ENCODE measurements at places on chromosomes 11 and 22.

- DNase-seq: no peak
Observed at GRCh38 chr11:125777309-125777708, 1.3 kb downstream of the PATE2 start.

DNA sequence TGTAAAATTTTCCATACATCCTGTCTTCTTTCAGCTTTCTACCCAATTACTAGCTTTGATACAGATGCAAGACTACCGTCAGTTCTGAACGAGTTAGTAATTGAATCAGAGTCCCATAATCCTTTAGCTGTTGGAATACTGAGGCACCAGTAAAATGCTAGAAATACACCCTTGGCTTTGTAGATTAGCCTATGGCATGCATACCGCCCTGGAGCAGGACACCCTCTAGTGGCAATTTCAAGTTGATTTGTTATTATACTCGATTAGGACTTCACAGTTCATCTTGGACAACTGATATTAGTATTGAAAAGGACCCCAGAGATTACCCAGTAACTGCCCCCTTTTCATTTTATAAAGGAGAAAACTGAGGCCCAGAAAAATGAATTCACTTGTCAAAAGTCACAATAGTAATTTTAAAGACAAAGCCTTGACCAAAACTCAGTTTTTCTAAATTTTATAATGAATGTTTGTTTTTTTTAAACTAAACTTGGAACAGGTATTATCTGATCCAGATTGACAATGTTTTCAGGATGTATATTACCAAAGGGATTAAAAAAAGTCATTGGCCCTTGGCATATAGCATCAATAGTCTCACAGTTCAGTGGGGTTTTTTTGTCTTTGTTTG lies 72.6 kb downstream of the HIPK3 start:
- DNase-seq: peak; percentile 34

- no peak for DNase-seq
Observed at GRCh38 chr22:38946771-38947170, 10.6 kb upstream of the APOBEC3A start.

- no peak for DNase-seq
Observed at GRCh38 chr11:34890812-34891211, 25.4 kb downstream of the APIP start.

- no peak for DNase-seq
Observed at GRCh38 chr11:2089536-2090165, 49.5 kb downstream of the IGF2 start.

DNA sequence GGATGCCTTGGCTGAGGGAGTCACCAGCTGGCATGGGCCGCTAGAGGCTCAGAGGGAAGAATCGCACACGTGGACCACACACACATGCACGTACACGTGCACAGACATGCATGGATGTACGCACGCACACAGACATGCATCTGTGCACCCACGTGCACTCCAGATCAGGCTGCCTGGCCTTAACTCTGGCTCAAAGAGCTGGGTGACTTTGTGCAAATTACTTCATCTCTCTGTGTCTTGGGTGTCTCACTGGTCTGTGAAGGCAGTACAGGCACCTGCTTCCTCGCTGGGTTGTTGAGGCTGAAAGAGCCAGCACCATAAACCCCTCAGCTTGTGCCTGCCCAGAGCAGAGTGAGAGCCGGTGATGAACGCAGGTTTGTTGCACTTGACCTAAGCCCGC lies 28.7 kb downstream of the TMPRSS6 start:
- no peak for DNase-seq

GRCh38 chr11:70871881-70872280 lies 380.5 kb downstream of the SHANK2 start:
- DNase-seq: no peak

Measured in stimulated activated CD4-positive, alpha-beta T cell treated with anti-CD3 and anti-CD28 coated beads, Interleukin-4, amount 100 ng/mL, for 4 hours (primary cell).